Lower leg skin (tissue), 4 donors: ENCODE measurements at places on chromosomes 12 and 14. TPM values are rescaled to one million over a fixed set of nuclear protein-coding genes. Genes with fewer than 3 reads are reported as not detected.

Gene NEDD1
- total RNA-seq: 13.4 TPM

Gene A2M
- total RNA-seq: 123 TPM

Gene GARIN6
- not detected for total RNA-seq

Gene ESPL1
- total RNA-seq: 4.7 TPM

Gene CLEC9A
- not detected for total RNA-seq

Gene USP30
- 11.5 TPM for total RNA-seq

GRCh38 chr14:46259536-46259935, 392.0 kb downstream of the RPL10L start:
- no peak for DNase-seq

GRCh38 chr12:9786726-9787717, 26.3 kb upstream of the CD69 start:
- DNase-seq: no peak

DNA sequence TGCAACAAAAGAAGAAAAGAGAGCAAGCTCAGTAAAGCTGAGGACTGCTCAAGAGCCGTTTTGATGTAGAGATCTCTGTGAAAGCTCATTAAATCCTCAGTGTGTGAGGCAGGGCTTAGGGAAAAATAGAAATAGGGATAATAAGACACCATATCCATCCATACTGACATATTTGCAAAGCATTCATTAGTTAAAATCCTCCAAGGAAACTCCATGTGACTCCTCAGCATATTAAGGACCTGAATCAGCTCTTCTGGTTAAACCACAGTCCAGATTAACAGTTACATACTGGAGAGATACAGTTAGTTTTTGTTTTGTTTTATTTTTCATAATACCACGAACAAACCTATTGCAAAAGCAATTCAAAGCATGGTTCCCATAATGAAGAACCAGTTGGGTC, 288.2 kb downstream of the PAWR start:
- no peak for DNase-seq

GRCh38 chr12:111066744-111067437, 146.5 kb upstream of the MYL2 start:
- no peak for DNase-seq

- no peak for DNase-seq
Observed at GRCh38 chr12:71892059-71892458, 46.6 kb upstream of the TPH2 start.

GRCh38 chr12:50626026-50626425, 121.2 kb downstream of the DIP2B start:
- DNase-seq: no peak

DNA sequence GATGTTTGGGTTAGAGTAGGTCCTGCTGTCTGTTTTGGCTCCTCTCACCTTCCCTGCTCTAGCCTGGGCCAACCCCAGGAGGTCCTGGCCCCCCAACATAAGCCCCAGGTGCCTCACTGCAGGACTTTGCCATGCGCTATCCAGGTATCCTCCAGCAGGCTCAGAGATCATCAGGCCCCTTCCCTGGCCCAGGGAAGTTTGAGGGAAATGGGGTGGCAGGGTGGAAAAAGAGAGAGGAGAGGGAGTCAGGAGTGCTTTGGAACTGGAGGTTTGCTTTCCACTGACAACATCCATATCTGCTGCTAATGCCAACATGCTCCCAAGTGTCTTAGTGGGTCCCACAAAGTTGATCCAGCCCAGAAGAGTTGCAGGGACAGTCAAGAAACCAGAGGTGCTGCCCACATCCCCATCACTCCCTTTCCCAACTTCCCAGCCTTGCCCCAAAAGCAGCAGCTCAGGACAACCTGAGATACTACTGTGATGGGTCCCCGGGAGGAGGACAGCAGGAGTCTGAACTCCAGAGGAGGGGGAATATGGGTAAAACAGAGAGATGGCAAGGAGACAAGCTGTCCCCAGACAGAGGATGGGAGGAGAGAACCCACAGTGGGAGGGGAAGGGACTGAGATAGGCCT, 677 bp downstream of the TNS2 start:
- no peak for DNase-seq

DNA sequence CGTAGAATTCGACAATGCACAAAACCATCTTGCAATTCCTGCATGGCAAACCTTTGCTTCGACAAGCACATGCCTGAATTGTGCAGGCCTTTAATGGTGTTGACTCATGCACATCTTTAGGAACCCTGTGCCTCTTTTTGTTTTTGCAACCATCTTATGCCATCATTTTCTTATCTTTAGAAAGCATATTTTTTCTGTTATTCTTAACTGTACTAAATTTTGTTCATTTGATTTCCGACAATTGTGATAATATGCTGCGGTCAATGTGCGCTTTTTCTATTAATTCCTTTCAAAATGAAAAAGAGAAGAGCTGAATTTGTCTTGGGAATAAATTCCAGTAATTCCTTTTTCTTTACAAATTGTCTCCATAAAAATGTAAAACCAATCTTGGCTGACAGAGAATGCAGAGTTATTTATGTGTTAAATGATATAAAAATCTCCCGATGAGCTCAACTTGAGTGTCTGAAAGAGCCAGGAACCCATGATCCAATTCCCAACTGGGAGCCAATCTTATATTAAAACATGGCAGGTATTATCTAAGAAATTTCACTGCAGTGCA, 20.1 kb upstream of the CDK17 start:
- DNase-seq: no peak

DNA sequence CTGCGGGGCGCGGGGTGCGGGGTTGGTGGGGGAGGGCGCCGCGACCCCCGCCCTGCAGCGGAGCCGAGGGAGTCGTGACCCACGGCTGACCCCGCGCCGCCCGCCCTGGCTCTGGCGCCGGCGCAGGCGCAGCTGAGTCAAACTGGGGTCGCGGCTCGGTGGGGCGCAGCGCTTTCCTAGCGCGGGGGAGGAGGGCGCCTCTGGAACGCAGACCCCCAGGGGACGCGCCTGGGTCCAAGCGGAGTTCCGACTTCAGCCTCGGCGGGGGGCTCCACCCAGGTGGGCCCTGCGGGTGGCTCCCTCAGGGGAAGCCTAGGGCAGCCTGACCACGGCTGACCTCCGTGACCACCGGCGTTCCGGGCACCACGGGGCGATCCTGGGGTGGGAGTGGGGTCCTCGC, 467 bp upstream of the ANHX start:
- DNase-seq: no peak

GRCh38 chr12:81350309-81350708, 272.4 kb downstream of the ACSS3 start:
- no peak for DNase-seq
